ENCODE measurements at places on chromosomes 11 and 22. TPM values are rescaled to one million over a fixed set of nuclear protein-coding genes. Genes with fewer than 3 reads are reported as not detected.

The FUT4 gene
- 3.9 TPM for total RNA-seq

The PLA2G3 gene
- total RNA-seq, result not detected

The MMP1 gene
- total RNA-seq, result not detected

The PSMA1 gene
- total RNA-seq, result 329 TPM

The SYCE3 gene
- total RNA-seq, result not detected

The OLFML1 gene
- total RNA-seq, result not detected

The MYBPC3 gene
- total RNA-seq, result not detected

The TMPRSS13 gene
- 3.5 TPM for total RNA-seq

The KMT5B gene
- total RNA-seq, result 16.9 TPM

The SCGB1D1 gene
- not detected for total RNA-seq

The GAB4 gene
- total RNA-seq, result not detected

The TRIM51 gene
- not detected for total RNA-seq

The MRGPRE gene
- total RNA-seq, result not detected

The SLC29A2 gene
- 11.8 TPM for total RNA-seq

DNA sequence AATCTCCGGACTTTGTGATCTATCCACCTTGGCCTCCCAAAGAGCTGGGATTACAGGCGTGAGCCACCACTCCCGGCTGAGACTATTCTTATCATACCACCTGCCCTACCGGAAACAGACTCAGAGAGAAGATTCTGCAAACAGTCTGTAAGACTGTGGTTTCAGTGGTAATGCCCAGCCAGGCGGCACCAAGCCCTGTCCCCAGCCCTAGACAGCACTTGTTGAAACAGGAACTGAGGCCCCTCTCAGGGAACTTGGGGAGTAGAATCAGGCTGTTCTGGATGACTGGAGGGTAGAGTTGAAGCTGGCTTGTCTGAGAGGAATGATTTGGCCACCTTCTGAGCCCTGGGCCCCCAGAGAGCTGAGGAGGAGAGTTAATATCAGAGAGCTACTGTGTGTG, 1.3 kb upstream of the INSC start:
- DNase-seq, result peak; percentile 25

DNA sequence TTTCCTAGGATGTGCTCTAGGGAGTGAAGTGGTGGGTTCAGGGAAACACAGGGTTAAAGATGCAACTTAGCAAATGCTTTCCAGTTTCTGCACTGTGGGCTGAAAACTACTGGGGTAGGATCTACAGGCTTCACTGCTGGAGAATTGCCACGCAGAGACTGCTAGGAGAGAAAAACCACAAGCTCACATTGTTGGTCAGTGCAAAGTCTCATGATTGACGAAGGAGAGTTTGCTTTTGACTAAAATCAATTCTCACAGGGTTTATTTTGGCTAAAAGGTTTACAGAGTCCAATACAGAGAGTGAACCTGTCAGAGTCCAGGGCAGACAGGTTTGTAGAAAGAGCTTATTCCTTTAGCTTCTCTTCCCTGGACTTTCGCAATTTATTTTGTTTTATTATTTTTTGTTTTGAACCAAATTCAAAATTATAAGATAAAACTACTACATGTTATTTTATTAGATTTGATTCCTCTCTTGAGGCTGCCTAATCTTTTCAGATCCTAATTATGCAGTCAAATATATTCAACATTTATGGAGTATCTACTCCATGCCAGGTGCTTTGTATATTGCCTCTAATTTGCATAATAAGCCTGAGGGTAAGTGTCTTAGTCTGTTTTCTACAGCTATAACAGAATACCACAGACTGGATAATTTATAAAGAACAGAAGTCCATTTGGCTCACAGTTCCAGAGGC, 64.7 kb downstream of the MTNR1B start:
- DNase-seq, result no peak

GRCh38 chr22:49997251-49997599, 15.3 kb downstream of the IL17REL start:
- no peak for DNase-seq

DNA sequence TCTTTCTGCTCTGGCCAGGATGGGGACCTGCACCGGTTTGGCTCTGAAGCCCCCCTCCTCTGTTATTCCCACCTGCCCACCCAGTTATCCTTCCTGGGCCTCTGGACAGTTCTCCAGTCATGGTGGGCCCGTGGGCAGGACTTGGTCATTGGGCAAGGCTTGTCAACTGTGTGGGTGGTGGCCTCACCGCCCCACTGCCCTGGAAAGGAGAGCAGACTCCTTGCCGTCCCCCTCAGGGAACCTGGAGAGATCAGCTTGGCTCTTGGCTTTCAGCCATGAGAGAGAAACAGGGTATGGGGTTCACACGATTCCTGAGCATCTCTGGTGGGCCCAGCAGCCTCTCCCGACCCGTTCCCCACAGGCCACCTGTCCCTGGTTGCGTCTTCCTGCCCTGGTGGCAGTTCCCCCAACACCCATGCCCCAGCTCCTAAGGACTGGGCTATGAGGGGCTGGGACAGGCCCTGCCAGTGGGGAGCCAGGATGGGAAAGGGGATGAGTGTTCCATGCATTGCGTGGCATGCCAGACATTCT, 92.3 kb downstream of the MORC2 start:
- DNase-seq, result no peak

- no peak for DNase-seq
These were observed 85.3 kb upstream of the SORL1-AS1 start for GRCh38 chr11:121538054-121538453.

DNA sequence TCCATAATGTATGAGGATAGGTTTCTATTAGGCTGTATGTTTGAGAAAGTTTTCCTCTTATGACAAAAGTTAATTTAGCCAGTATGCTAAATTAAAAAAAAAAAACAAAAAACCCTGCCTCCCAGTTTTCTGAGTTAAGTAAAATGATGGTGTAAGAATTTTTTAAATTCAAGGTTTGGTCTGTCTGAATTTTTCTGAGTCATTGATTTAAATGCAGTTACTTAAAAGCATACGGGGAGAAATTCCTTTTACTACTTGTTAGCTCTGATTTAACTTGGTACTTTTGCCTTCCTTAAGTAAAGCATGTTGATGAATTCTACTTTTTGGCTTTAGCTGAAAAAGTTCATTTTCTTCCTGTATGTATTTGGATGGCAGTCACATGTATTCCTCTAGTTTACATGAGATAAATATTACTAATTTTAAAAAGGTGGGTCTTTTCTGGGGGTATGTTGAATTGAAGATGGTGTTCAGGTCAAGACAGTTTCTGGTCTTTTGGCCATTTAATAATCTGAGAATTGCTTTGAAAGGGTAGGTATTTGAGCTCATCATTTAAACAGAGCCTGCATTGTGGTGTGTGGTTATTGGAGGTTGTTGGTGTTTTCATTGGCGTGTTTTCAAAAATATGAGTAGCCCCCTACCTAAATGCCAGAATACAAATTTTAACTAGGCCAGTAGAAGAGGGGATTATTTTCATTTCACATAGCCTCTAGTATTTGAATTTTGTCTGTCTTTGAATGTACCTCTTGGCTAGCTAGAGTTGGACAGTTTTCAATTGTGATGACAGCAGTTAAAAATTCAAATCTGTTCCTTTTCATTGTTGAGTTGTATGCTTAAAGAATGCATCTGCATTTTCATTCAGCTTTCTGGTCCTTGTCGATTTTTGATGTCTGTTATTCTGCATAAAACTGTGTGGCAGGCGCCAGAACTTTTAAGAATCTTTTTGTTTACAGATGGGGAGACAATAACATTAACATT, 64.7 kb downstream of the MTMR3 start:
- no peak for DNase-seq

GRCh38 chr22:25111579-25112517, 87.8 kb upstream of the CRYBB3 start:
- DNase-seq, result peak; percentile 18

DNA sequence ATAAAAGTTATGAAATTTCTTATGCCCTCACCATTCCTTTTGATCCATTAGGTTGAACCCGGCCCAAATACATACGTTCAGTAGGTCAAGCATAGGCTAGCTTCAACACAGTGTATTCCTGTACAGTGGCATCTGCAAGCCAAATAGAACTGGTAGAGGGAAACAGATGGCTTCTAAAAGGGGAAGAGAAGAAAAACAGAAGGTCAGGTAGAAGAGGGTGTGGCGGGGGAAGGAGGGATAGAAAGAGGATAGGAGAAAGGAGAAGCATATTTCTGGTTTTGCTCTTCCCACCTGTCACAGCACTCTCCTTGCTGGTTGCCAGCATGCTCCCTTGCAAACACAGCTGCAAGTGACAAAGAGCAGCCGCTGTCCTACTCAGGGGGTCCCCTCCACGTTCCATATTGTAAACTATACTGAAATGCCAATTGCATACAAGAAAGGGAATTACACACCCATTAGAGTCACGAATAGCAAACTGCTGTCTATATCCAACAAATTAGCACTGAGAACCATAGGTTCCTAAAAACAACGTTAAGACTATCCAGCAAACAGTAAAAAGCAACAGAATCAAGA, 71.8 kb downstream of the PHF21A start:
- no peak for DNase-seq

GRCh38 chr22:49088801-49089791, 738.6 kb downstream of the BRD1 start:
- DNase-seq, result no peak

GRCh38 chr11:78504181-78504580, 70.5 kb downstream of the NARS2 start:
- DNase-seq, result no peak

DNA sequence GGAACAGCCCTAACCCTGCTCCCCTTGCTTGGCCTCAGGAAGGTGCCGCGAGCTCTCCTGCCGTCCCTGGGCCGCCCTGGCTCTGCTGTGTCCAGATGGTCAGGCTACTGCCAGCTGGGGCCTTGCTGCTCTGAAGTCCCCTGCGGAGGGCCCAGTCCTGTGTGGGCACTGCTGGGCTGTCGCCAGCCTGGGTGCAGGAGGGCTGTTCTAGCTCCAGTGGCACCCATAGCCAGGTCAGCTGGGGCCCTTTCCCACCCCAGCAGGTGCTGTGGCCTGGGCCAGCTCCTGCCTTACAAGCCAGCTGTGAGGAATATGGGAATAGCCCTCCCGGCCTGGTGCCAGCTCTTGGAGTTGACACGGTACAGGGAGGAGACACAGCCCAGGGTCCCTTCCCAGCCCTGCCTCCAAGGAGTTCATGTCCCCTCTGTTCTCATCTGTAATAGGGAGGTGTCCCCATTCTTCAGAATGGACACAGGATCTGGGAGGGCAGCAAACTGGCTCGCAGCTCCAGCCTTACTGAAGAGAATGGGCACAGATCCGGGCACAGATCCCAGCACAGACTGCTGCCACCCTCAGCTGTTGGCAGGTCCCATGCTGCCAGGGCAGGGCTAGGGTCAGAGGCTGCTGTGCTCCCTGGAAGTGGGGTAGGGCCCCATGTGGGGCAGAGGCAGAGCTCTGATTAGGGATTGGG, 3.9 kb downstream of the DERL3 start:
- no peak for DNase-seq

DNA sequence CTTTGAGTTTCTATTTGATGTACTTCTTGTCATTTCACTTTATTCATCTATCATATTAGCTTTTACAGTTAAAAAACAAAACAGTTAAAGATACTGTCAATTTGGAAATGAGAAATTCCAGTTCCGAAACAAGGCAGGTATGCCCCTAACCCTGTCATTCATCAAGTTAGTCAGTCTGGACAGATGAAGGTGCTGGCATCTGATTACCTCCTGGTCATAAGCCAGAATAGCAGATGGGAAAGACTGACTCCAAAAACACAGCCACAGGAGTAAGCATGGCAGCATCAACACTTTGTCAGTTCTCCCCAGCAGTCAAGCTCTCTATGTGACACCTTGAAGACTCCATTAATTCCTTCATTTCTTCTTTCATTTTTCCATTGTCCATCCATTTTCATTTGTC, 4.3 kb downstream of the LRRC51 start:
- no peak for DNase-seq

DNA sequence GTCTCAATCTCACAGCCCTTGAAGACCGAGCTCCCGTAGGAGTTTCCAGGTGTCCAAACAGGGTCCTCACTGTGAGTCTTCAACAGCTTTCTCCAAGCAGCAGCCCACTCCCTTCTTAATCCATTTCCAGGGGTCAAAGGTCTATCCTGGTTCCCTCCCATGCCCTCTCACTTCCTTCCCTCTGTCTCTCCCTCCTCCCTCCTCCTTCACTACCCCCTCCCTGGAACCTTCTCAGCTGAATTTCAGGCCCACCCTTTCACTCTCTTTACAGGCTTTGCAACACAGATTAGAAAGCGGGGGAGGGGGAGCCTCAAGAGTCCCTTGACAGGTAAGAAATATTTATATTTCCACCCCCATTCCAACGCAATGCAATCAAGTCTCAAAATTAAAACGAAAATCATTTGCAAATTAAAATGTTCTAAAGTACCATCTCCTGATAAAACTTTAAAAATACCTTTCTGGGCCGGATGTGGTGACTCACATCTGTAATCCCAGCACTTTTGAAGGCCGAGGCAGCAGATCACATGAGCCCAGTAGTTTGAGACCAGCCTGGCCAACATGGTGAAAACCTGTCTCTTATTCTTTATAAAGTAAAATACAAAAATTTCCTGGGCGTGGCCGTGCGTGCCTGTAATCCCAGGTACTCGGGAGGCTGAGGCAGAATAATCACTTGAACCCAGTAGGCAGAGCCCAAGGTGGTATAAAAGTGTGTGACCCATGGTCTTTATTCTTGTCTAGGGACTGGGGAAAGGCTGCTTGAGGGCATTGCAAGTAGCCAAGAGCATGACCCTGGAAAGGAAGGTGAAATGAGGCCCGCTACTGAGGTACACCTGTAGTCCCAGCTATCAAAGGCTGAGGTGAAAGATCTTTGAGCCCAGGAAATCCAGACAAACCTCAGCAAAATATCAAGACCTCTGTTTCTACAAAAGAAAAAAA, 865 bp upstream of the ZNF280A start:
- DNase-seq, result no peak

DNA sequence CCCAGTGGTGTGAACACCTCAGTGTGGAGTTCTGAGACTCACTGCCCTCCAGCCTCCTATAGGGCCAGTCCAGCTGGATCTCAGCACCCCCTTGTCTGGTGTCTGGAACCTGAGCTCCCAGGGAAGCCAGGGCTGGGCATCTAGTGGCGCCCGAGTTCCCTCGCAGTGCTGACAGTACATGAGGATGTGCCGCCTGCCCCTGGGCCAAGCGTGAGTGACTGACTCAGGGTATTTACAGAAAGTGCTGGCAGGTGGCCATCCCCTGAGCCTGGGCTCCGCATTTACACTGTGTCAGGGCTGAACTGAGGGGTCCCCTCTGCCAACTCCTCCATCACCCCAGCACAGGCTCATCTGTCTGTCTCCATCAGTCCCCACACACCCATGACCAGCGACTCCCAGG, 185.3 kb downstream of the BRD1 start:
- DNase-seq, result no peak

- DNase-seq, result no peak
These were observed 297.7 kb upstream of the CCDC90B start for GRCh38 chr11:83583757-83584366.
